ENCODE measurements at places on chromosomes 6 and 20. TPM values are rescaled to one million over a fixed set of nuclear protein-coding genes. Genes with fewer than 3 reads are reported as not detected.
A peak's percentile ranks its signal among the peaks of the same experiment; 100 is the strongest.

DNA sequence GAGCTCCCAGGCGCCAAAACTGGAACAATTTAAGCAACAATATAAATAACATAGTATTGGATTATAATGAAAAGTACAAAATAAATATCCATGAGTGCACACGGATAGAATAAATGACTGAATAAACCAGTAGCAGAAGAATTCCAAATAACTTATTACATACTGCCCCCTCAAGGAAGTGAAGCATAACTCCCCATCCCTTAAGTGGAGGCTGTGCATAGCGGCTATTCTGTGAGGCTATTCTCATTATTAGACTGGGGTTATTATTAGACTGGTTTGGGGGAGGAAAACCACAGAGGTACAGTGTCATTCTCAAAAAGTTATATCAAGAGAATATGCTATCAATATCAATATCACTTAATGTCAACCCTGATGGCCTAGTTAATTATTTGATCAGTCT lies 94.4 kb upstream of the SIRPA start:
- DNase-seq: no peak

Gene GRIK2
- total RNA-seq: not detected

Gene SOX18
- total RNA-seq: 0.72 TPM

- peak; percentile 70 for DNase-seq
Observed at GRCh38 chr6:98845211-98846020, 11.0 kb downstream of the POU3F2 start.

GRCh38 chr20:62358171-62359042 lies 8.7 kb downstream of the LAMA5 start:
- no peak for DNase-seq

DNA sequence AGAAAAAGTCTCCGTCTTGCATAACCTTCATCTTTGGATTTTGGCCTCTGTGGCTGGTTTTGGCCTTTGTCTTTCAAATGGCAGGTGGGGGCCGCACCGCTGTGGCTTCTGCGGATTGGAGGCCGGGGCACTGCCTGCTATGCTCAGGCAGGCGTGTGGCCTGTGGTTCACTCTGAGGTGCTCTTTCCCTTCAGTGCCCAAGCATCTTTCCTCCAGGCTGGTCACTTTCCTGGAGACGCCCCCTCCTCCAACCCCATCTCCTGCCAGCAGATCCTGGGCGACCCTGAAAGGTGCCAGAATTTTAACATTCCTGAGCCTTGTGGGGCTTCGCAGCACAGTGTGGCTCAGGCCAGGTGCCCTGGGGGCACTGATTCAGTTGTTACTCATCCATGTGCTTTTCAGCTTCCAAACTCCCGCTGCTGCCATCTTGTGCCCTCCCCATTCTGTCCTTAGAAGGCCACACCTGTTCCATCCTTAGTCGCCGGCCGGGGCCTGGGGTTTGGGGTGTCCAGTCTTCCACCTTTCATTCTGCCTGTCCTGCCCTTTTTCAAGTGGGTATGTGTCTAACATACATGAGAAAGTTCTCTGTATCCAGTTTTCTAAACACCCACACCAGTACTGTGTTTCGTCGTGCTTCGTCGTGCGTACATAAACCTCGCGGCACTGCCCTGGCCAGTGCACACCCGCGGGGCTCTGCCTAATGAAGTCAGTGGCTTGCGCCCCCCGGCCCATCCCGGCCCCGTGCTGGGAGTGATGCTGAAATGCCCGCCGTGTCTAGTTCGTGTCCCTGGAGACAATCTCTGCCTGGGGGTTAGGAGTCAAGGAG lies 12.1 kb downstream of the SS18L1 start:
- no peak for DNase-seq

Gene KIF6
- total RNA-seq: not detected

DNA sequence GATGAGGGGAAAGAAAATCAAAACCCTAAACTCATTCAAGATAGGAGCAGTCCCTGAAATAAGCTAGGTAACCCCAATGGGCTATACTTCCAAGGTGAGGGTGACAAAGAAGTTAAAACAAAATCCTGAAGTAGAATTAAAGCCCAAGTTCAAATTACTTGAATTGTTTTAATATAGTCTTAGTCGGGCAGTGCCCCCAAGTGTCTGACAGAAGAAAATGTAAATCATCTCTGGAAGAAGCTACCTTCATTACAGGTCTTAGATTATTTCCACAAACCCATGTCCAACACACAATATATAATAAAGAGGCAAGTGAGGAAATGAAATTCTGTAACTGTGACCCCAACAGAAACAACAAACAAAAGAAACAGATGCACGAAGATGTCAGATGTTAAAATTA lies 36.8 kb upstream of the L3MBTL3 start:
- DNase-seq: no peak

GRCh38 chr6:170279977-170280688 lies 10.7 kb downstream of the DLL1 start:
- DNase-seq: peak; percentile 52

DNA sequence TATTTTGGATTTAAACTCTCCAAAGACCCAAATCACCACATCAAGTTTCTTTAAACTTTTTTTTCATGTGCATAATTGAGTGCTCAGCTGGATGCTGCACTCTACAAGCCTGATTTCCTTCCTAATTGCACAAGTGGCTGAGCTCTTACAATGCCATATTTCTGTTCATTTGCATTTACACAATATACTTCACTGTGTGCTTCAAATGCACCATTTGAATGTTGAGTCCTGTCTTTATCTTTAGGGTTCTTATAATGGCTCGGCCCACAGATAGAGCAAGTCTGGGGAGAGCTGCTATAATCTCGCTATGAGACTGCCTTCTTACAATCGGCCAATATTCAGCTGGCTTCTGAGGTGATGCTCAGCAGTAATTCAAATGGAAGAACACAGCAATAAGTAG lies 200.6 kb upstream of the MAP3K7 start:
- no peak for DNase-seq

- no peak for DNase-seq
Observed at GRCh38 chr6:111450636-111451035, 32.4 kb downstream of the REV3L start.

- DNase-seq: no peak
Observed at GRCh38 chr20:54716174-54716747, 240.9 kb downstream of the DOK5 start.

DNA sequence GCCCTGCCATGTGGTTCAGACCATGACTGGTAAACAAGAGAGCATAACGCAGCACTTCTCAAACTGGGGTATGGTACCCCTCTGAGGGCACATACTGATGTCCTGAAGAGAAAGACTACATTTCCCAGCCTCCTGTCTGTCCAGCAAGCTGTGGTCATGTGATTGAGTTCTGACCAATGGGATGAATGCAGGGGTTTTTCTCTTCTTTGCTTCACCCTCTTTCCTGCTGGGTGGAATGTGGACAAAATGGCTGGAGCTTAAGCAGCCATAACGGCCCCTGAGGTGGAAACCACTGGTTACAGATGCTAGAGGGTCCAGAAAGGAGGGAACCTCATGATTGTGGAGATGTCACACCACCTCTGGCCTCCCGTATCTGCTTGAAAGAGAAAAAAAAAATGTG lies 19.4 kb upstream of the KCNB1 start:
- DNase-seq: no peak

- peak; percentile 6 for DNase-seq
Observed at GRCh38 chr6:19210849-19211590, 626.1 kb upstream of the ID4 start.

GRCh38 chr6:15296735-15297134 lies 50.9 kb downstream of the JARID2 start:
- DNase-seq: peak; percentile 34

DNA sequence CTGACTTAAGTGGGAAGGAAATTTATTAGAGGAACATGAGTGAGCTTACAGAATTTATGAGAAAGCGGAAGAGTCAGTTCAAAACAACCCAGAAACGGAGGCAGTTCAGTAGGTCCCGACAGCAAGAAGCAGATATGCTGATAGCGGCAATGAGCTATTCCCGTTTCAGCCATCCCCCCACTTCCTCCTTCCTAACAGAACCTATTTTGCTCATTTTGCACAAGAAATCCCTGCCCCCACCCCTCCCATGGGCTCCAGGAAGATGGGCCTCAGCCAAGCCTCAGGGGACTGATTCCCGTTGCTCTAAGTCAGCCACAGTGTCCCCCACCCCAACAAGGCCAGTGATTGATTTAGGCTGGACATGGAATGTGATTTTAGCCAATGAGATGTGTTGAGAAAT lies 157.5 kb downstream of the CEBPB start:
- DNase-seq: no peak

GRCh38 chr6:16872543-16873235 lies 111.4 kb upstream of the ATXN1 start:
- no peak for DNase-seq

DNA sequence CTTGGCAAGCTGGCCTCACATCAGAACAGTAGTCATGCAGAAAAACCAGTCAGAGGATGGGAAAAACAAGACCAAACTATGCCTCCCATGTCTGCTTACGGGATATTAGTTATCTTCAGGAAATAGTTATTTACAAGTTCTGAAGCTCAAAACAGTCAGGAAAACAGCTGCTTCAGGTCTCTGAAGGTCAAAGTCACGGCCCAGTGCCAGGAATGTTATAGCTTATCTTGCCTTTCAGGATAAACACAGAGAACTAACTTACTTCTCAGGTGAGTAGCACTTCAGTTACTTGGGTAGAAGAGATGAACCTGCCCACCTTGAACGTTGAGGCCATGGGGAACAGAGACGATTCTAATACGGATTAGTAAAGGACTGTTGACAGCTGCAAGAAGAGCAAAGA lies 310.7 kb downstream of the KIF16B start:
- no peak for DNase-seq

GRCh38 chr6:1597924-1598323 lies 11.8 kb upstream of the FOXC1 start:
- DNase-seq: no peak

Gene GJA10
- not detected for total RNA-seq

Gene MEI4
- not detected for total RNA-seq

DNA sequence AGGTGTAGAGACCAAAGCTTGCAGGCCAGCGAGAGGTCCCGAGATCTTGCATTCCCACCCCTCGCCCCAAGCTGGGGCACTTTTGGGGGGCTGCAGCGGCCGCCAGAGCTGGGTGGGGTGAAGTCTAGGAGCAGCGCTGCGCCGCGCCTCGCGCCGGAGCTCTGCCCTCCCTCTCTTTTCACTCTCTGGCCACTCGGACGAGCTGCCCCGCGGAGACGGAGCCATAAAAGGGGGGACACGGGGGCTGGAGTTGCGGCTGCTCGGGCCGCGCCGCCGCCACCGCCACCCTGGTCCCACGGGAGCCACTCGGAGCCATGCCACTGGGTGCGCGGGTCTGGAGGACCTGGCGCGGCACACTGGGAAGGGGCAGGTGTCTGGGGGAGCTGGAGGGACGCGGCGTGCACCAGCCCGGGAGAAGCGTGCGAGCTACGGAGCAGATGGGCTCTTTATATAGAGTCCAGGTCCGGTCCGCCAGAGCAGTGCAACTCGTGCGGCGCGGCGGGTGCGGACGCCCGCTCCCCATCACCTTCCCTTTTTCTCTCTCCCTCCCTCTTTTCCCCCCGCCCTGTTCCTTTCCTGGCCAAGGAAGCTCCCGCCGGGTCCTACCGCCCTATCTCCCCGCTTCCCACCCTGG lies 687 bp upstream of the HTR1B start:
- no peak for DNase-seq

- no peak for DNase-seq
Observed at GRCh38 chr6:106746652-106747051, 117.3 kb downstream of the QRSL1 start.

GRCh38 chr6:142829556-142829955 lies 115.4 kb downstream of the HIVEP2 start:
- no peak for DNase-seq

DNA sequence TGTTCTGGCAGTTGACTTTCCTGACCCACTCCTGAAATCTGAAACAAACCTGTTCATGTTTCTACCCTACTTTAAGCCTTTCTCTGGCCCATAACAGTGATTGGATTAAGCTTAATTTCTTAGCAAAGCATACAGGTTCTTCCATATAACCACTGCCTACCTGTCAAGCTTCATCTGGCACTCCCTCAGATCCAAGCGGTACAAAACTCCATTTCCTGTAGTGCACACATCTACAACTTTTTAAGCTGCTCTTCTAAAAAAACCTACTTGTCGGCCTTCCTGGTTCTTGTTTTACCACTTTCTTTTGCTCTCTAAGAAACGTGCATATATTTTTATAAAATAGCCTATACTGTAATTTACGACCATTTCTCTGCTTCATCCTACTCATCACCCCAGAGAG lies 916 bp upstream of the PPP1R11 start:
- no peak for DNase-seq

Gene CALHM6
- total RNA-seq: 6.0 TPM

Gene TGM3
- total RNA-seq: not detected

Gene REM1
- total RNA-seq: not detected

- no peak for DNase-seq
Observed at GRCh38 chr6:14440940-14441781, 323.6 kb downstream of the CD83 start.

DNA sequence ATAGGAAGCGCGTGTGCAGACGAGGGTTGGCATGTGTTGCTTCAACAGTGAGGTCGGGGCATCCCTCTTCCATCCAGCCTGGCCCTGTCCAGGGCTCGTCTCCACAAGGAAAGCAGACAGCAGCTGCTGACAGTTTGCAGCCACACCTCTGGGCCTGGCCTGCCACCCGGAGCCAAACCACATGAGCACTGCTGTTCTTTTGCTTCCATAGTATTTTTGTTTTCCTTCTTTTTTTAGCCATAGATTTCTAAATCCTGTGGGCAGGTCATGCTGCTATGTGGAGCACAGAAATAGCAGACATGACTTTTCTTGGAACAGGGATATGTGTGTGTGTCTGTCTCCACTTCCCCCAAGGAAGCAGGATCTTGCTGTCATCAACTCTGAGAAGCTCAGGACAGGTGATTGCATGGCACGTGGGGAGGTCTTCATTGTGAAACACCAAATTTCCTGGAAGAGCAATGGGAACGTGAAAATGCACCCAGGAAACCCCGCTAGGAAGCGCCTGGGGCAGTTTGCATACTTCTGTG lies 167.4 kb downstream of the DTNBP1 start:
- DNase-seq: no peak

Gene MACROD2
- total RNA-seq: not detected

Gene MLIP
- total RNA-seq: not detected

GRCh38 chr6:157046776-157047175 lies 269.6 kb downstream of the ARID1B start:
- no peak for DNase-seq

Gene SYCP2L
- total RNA-seq: 0.14 TPM

Gene BYSL
- total RNA-seq: 38.1 TPM

Gene RRAGD
- 11.8 TPM for total RNA-seq

- DNase-seq: no peak
Observed at GRCh38 chr6:169097381-169097959, 156.2 kb downstream of the THBS2 start.

- DNase-seq: no peak
Observed at GRCh38 chr20:6055161-6055783, 1.4 kb upstream of the LRRN4 start.

Gene BTN2A1
- total RNA-seq: 24.3 TPM

GRCh38 chr6:64146876-64147275 lies 511.3 kb downstream of the PHF3 start:
- DNase-seq: no peak

- peak; percentile 44 for DNase-seq
Observed at GRCh38 chr20:57396984-57397692, 5.9 kb downstream of the RBM38 start.

DNA sequence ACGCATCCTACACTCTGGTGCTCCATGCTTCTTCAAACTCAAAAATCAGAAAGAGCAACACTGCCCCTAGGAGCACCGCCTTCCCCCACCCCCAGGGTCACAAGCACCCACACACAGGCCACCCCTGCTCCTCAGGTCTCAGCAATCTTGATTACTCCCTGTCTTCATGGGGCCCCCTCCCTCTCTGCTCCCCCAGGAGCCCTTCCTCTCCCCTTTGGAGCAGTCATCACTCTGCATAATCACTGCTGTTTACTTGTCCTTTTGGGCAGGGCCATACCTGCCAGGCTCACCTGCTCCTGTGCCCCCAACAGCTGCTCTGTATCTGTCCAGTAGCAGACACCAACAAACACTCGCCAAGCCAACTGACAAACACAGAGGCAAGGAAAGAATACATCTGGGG lies 7.6 kb upstream of the SYNDIG1 start:
- DNase-seq: no peak

All from activated T-cell treated with anti-CD3 and anti-CD28 coated beads, Interleukin-2, amount 50 U/mL, for 72 hours (primary cell).